HL-60 (cell line): ENCODE measurements at places on chromosomes 13 and 19.
A peak's percentile ranks its signal among the peaks of the same experiment; 100 is the strongest.

DNA sequence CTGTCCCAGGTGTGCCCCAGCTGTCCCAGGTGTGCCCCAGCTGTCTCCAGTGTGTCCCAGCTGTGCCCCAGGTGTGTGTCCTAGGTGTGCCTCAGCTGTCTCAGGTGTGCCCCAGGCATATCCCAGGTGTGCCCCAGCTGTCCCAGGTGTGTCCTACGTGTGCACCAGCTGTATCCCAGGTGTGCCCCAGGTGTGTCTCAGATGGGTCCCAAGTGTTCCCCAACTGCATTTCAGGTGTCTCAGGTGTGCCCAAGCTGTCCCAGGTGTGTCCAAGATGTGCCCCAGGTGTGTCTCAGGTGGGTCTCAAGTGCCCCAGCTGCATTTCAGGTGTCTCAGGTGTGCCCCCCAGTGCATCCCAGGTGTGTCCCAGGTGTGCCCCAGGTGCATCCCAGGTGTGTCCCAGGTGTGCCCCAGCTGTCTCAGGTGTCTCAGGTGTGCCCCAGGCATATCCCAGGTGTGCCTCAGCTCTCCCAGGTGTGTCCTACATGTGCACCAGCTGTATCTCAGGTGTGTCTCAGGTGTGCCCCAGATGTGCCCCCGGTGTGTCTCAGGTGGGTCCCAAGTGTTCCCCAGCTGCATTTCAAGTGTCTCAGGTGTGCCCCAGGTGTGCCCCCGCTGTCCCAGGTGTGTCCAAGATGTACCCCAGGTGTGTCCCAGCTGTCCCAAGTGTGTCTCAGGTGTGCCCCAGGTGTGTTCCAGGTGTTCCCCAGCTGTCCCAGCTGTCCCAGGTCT, 1.3 kb upstream of the GRK1 start:
- DNase-seq, result no peak

DNA sequence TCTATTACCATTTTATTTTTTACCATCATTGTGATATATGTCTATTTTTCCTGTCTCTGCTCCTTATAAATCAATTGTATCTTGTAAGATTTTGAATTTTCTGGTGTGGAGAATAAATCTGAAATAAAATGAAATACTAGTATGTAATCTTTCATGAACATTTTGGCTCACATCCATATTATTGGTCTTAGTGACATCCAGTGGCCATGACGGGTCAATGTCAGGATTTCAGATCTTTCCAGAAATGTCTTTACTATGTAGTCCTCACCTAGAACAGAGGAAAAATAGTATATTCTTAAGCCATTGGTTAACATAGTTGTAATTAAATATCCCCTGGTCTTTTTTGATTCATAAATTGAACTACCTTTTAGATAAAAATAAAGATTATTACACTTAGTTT, 109.8 kb upstream of the GPC6 start:
- DNase-seq, result no peak

GRCh38 chr19:44582581-44583265, 30.6 kb upstream of the IGSF23 start:
- DNase-seq, result peak; percentile 37

- DNase-seq, result no peak
Observed at GRCh38 chr13:33798023-33798422, 19.9 kb upstream of the RFC3 start.

DNA sequence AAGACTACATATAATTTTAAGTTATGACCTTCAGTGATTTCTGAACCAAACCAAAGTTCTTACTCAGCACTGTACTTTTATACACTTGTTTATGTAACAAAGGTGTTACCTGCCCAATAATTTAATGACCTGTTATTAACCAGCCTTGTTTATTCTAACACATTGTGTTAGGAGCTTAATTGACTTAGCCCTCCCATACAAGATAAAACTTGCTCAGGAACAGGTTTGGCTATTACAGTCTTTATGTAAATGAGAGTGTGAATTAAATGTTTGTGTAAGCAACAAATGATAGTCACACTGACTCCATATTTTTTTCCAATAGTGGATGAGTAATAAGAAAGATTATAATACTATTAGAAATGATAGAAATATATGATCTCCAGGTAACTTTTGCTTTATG, 51.8 kb upstream of the MYCBP2 start:
- DNase-seq, result no peak

DNA sequence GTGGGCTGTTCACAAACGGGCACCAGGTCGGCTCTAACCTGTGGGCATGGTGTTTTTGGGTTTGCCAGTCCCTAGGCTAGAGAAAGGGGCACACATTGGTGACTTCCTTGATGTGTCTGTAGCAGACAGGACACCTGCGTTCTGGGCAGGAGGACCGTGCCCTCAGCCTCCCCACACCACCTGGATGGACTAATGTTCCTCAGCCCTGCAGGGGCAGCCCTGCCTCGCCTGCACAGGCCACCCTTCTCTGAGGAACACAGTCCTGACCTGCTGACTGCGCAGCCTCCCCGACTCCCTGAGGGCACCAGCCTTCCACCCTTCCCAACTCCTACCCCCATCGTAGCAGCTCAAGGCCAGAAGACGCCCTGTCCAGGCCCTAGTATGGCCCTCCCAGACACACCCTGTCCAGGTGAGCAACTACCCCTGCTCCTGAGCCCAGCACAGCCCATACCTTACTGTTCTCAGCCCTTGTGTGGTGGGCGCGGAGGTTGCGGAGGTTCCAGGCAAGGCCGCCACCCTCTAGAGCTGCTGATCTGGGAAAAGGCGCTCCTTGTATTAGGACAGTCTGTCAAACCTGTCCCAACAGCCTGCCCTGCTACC, 55.7 kb downstream of the GGACT start:
- DNase-seq, result no peak

DNA sequence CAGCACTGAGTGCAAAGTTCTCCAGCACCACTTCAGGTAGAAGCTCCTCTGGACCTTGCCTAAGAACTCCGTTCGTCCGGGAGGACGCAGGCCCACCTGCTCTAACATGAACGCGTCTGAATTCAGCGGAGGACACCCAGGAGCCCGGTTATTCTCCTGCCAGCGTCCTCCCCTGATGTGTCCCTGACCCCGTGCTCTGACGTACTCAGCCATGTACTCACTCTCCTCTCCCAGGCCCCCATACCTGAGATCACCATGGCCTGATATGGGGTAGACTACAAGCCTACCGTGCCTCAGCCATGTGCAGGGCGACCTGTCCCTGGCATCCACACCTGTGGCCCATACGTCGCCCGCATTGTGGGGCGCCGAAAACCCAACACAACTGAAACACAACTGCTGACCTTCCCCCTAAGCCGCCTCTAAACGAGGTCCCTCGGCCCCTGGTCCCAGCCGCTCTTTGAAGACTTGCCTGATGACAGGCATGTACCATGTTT, 744 bp upstream of the ZNF584 start:
- no peak for DNase-seq

GRCh38 chr19:40954573-40954972, 36.5 kb upstream of the CYP2B6 start:
- DNase-seq, result no peak
